ENCODE measurements at places on chromosomes 11 and 22.

GRCh38 chr11:85042361-85042760 is 584.8 kb downstream of the DLG2 start:
- DNase-seq = no peak

DNA sequence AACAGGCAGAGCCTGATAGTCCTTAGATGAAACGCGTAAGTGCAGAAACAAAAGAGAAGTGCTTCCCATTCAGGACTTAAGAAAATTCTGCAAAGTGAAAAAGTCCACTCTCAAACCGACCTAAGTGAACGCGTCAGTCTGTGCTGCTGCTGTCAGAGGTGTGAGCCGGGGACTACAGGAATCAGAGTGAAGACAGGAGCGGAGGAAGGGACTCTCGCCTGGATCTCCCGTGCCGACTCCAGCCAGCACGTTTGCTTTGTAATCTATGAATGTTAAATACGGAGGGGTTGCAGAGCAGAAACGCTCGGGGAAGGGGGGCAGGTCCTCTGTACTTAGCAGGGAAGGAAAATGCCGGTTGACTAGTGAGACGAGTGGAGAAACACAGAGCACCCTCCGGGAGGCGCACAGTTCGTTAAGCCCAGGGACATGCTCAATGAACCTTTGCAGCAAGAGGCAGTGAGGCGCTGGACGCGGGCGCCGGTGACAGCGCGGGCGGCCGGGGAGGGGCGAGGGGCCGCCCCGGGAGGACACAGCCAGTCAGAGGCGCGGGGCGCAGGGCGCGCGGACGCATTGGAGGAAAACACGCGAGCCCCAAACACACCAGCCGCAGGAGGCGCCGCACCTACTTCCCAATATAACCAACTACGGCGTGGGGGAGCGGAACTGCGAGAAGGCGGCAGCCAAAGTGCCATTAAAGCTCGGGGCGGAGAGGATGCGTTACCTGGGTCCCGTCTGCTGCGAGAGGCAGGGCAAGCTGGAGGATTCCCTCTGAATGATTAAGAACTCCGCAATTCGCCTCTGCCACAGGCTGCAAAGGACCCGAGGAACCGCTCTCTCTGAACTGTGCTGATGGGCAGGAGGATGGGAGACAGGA is at the start of gene CNTN5:
TSS of gene CNTN5 (plus strand) at position 598 of the 874 bp plus-strand sequence.
- DNase-seq = peak; percentile 47

- DNase-seq = no peak
Measured at GRCh38 chr11:2612884-2613571, 86.8 kb downstream of the KCNQ1OT1 start.

DNA sequence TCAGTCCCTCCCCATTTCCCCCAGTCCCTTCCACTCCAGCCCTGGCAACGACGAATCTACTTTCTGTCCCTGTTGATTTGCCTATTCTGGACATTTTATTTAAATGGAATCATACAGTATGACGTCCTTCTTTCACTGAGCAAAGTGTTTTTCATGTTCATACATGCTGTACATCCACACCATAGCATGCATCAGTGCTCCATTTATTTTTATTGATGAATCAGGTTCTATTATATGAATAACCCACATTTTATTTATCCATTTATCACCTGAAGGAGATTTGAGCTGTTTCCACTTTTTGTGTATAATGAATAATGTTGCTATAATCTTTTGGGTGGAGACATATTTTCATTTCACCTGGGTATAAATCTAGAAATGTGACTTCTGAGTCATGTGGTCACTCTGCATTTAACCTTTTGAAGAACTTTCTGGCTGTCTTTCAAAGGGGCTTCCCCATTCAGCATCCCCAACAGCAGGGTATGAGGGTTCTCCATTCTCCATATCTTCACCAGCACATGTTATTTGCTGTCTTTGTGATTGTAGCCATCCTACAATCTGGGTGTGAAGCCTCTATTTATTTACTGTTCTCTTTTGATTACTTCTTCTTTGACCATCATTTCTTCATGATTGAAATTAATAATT is 531.7 kb downstream of the ETS1 start:
- no peak for DNase-seq

- no peak for DNase-seq
Measured at GRCh38 chr11:99268886-99269285, 248.1 kb downstream of the CNTN5 start.

DNA sequence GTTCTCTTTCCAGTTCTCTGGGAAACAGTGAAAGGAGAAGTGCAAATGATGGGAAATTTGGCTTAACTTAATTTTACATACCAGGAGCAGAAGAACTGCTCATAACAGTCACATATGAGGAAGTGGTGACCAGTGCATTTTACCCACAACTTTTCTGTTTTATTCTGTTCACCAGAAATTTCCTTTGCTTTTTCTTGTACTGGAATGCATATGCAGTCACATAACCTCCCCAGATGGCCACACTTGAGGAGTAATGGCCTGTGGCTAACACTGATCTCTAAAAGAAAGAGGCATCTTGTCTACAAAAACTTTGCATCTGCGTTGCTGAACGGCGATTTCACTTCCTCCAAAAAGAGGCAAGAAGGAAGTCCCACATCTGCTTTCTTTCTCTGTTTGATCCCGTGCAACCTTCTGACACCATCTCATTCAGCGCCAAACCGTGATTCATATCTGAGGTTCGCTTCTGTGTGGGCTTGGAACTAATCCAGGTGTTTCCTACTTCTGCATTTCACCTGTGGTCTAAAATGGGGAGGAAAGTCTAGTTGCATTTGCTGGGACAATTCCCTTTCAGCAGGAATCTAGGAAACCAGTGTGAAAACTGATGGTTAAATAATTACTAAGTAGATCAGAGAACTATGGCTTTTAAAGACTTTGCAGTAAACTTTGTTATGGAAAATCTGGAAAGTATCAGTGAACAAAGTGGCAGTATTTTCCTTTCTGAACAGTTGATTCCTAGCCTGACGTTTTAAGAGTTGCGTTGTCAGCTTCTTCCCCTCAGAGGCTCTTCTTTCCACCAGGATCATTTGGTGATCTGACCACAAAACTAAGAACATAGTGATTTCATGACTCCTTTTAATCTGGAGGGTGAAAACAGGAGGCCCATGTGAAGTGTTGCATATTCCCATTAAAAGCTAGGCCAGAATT is 4.2 kb upstream of the MPEG1 start:
- DNase-seq = no peak

- peak; percentile 81 for DNase-seq
Measured at GRCh38 chr11:122633219-122633829, 22.2 kb upstream of the UBASH3B start.

- DNase-seq = no peak
Measured at GRCh38 chr11:93481696-93482095, 61.5 kb downstream of the SMCO4 start.

- peak; percentile 80 for DNase-seq
Measured at GRCh38 chr11:8168485-8169257, at the start of gene RIC3. Gene RIC3 (minus strand): TSS chr11:8169025. CDS start chr11:8168989, 36 bp downstream.

GRCh38 chr22:27372364-27372763 is 429.2 kb downstream of the MN1 start:
- DNase-seq = no peak

DNA sequence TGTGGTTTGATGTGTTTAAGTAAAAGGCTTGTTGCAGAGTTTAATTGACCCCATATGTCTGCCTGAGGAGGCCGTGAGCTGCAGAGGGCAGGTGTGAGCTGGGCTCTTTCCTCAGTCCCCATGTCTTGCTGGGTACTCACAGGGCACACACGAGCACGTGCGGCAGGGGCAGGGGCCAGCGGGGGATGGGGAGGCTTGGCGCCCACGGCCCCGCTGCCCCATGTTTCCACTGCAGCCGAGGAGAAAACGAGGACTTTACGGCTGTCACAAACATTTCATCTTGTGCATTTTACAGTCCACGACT is 24.7 kb upstream of the CCDC188 start:
- no peak for DNase-seq

GRCh38 chr22:41971431-41971830 is 2.2 kb downstream of the SEPTIN3 start:
- DNase-seq = no peak

DNA sequence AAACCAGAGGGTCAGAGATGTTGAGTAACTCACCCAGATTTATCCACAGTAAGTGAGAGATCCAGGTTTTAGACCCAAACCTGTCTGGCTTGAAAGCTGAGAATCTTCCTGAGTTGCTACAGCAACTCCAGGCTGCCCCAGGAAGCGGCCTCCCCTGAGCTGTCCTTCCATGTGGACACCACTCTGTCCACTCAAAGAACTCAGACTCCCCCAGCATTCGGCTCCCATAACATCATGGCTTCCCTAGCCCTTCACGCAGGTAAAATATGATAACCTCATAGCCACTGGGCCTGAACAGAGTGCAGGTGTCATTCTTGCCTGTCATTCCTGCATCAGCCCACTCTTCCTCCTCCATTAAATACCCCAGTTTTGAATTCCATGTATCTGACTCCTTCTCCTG is 657.8 kb downstream of the TBC1D22A start:
- no peak for DNase-seq

DNA sequence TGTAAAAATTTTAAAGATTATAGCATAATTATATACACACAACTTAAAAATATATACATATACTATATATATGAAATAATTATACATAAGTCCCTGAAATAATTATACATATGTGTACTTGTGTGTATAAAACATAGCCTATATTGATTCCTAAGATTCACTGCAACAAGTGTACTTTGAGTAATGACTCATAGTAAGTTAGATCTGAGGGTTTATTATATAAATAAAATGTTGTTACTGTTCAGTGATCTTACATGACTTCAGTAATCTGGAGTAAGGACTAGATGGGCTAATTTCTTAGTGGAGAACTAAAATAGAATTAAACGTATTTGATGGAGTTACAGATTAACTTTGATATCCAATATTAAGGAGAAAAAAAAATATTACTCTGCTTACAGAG is 350.5 kb downstream of the CNTN5 start:
- DNase-seq = no peak

- DNase-seq = peak; percentile 54
Measured at GRCh38 chr11:65919573-65920371, 546 bp downstream of the DRAP1 start.

GRCh38 chr22:42913874-42914510 is 56.9 kb upstream of the ARFGAP3 start:
- no peak for DNase-seq

GRCh38 chr11:116162886-116163230 is 609.9 kb downstream of the BUD13 start:
- DNase-seq = peak; percentile 90

DNA sequence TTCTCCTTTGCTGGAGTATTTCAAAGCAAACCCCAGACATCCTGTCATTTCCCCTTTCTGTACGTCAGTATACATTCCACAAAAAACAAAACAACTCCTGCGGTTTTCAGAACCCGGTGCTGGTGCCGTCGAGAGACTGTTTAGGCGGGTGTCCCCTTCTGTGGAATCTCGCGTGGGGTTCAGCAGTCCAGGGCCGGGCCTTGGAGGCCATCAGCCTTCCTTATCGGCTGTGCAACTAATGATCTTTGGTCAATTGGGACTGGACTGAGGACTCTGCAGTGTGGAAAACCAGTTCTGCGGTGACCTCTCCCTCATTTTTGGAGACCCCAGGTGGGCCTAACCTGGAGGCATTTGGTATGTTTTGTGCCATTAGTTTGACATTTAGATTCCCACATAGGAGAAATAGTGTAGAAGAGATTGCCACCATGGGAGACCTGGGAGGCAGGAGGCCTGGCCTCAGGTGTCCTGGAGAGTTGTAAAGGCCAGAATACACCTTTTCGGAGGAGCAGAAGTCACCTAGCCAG is 84.4 kb downstream of the TBC1D22A start:
- DNase-seq = no peak

- DNase-seq = no peak
Measured at GRCh38 chr22:35465109-35465701, 65.3 kb downstream of the MCM5 start.

GRCh38 chr11:118939953-118940598 is 14.3 kb upstream of the BCL9L start:
- no peak for DNase-seq

- DNase-seq = peak; percentile 62
Measured at GRCh38 chr11:65420979-65421793, 1.4 kb upstream of the NEAT1 start.

DNA sequence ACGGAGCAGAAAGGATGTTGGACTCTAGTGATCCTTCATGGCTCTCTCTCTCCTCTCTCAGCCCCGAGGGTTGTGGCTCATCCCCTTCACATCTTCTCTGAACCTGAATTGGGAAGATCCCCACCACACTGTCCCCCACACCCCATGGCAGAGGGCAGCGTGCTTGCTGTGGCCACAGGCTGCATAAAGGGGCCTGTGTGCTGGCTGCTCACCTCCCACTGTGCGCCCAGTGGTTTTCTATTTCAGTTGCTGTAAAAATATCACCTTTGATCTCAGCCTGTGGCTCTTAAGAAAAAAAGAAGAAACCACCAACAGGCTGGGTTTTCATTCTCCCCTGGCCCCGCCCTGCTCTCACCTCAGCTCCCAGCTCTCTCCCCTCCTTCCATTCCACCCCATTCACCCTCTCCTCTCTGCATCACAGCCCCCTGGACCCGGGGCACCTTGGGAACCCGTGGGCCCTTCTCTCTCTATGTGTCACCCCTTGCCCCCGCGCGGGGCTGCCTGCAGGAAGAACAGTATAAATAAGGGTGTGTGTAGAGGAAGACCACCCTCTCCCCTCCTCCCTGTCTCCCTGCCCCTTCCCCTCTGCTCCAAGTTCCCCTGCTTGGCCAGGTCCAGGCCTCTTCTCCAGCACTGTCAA is 25.8 kb upstream of the WNT11 start:
- DNase-seq = no peak

DNA sequence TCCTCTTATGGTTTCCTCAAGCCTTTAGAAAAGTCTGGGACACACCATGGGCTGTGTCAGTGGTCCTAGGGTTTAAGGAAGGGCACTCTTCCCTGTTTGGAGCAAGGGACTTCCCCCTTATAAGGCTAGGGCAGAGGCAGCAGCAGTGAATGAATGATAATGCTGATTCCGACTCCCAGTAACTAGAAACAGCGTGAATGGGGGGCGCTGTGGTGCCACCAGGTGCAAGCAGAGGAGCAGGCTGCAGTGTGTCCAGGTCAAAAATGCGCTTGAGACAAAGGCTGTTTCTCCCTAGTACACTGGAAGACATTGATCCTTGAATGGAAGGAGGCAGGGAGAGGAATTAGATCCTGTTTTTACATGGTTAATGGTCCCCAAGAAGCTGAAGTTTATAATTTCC is 11.6 kb upstream of the RIC3 start:
- DNase-seq = no peak

GRCh38 chr11:3220101-3220500 is 1.5 kb upstream of the MRGPRG start:
- no peak for DNase-seq

GRCh38 chr11:33362051-33362910 is 105.1 kb downstream of the HIPK3 start:
- peak; percentile 35 for DNase-seq

DNA sequence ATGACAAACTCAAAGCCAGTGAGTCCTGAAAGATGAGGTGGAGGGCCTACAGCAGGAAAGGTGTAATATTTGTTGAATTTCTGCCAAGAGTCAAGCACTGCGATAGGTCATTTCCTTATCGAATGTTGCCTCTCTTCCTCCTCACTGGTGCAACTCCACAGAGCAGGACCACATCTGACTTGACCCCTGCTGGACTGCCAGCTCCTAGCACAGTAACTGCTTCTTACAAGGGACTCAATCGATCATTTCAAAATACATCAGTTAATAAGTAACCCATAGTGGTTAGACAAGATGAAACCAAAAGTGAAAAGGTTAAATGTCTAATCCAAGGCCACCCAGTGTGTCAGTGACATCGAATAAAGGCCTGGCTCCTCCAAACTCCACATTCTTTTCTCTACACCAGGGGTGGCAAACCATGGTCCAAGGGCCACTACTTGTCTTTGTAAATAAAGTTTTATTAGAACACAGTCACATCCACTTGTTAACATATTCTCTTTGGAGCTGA is 98.5 kb upstream of the CSNK2A3 start:
- DNase-seq = no peak

Measured in NCI-H1092 treated with DMSO at 0.1 percent for 48 hours (cell line).